Activated CD4-positive, alpha-beta T cell treated with anti-CD3 and anti-CD28 coated beads, Interleukin-2, Interleukin-6, amounts not matched to agents 100 ng/mL and 50 ng/mL, durations not matched to agents 16 hours and 8 hours (primary cell): ENCODE measurements at places on chromosomes 2 and 18.
A peak's percentile ranks its signal among the peaks of the same experiment; 100 is the strongest.

GRCh38 chr2:102927854-102928267 is 166.0 kb downstream of the TMEM182 start:
- no peak for DNase-seq

- no peak for DNase-seq
Observed at GRCh38 chr18:79006106-79006795, 26.6 kb downstream of the SALL3 start.

GRCh38 chr18:62729487-62730386 is 14.4 kb downstream of the PHLPP1 start:
- DNase-seq = no peak

GRCh38 chr2:44930274-44931197 is 11.0 kb upstream of the SIX3 start:
- DNase-seq = no peak

GRCh38 chr18:8601277-8602032 is 7.8 kb upstream of the RAB12 start:
- DNase-seq = peak; percentile 20

DNA sequence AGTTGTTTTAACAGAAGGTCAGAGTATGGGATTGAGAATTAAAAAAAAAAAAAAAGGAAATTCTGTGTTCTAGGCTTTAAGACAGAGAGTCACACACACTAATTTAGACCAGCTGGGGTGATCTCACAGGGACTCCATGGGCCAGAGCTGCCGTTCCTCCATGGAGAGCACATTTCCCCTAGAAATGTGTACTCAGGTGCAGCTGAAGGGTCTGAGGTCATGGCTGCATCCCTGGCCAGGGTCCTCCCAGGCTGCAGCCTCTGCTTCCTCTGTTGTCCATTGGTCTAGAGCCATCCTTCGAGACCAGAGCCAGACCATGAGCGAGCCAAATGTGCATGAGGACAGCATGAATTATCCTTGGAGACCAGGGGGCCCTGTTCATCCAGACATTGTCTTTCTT is 190.1 kb upstream of the TNP1 start:
- no peak for DNase-seq

DNA sequence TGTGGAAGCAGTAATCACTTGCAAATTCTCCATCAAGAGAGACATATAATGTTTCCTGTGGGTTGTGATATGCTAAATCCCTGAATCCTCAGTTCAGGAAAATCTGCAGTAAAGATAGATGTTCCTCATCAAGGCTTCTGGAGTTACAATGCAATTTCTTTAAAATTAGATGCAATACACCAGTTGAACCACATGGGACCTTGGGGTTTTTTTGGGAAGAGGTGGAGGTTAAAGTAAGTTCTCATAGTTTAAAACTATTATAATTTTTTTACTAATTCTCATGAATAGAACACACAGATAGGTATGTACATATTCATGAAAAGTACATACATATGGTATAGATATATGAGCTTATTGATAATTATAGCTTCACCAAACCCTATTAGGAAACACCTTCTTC is 496.2 kb downstream of the SATB2 start:
- no peak for DNase-seq

- no peak for DNase-seq
Observed at GRCh38 chr2:100036793-100037192, 105.6 kb downstream of the AFF3 start.

- no peak for DNase-seq
Observed at GRCh38 chr2:116877274-116877673, 937.2 kb upstream of the DDX18 start.

GRCh38 chr2:32384529-32384928 is 27.7 kb downstream of the BIRC6 start:
- DNase-seq = no peak

- no peak for DNase-seq
Observed at GRCh38 chr2:191158747-191159146, 8.0 kb upstream of the STAT4 start.

DNA sequence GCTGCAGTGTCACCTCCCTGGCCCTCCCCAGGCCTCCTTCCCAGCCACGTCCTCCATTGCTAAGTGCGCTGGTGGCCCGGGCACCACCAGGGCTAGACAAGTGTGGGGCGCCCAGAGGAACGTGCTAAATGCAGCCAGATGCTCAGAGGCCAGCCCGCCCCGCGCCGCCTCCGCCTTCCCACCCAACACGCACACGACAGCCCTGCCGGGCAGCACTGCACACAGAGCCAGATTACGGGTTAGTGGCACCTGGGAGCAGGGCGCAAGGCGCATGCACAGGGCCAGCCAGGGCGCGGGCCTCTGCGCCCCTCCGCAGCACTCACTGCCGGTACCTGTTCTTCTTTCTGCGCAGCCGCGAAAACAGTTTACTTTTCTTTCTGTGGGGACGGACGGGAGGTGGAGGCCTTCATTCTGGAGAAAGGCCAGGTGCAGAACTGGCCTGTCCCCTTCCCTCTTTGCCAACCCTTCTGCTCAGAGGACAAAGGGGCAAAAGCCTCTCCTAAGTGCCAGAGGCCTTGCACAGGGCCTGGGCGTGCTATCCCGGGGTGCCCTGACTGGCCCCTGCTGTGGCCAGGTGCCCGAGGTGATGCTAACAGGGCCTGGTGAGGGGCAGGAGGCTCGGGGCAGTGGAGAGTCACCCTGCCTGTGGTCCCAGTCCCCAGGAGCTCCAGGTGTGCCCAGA is 46.5 kb downstream of the BIN1 start:
- no peak for DNase-seq

GRCh38 chr2:18379870-18380269 is 180.6 kb downstream of the RDH14 start:
- DNase-seq = no peak

DNA sequence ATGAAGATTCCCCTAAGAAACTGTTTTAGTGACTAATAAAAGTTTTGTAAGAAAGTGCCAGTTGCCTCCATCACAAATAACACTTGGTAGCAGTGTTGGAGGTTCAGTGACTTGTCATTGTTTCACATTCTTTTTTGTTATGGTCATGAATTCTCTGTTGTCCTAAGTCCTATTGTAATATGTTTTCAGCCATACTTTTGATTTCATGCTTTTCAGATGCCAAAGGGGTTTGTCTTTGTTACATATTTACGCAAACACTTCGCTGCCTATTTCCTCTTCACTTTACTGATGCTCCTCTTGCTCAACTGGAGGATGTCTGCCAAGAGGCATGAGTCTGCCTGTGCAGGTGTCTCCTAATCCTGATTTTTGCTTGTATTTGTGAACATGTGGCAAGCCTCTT is 66.6 kb downstream of the PHLPP1 start:
- no peak for DNase-seq

- no peak for DNase-seq
Observed at GRCh38 chr2:68420254-68420910, 46.7 kb downstream of the FBXO48 start.

DNA sequence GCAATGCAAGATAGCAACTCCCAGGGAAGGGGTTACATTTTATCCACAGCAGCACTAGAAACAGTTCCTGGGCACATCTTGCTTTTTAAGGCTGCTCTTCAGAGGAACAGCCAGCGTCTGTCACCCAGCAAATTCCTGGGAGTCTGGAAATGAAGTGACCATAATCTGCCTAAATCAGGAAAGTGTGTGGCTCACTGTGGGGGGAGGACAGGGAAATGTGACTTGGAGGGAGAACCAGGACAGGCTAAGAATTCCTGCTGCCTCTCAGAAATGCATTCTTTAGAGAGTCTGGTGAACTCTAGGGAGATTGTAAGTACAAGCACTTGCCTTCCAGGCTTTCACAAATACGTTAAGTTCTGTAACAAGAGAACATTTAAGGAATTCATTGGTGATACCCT is 364.3 kb upstream of the SPHKAP start:
- DNase-seq = no peak

- no peak for DNase-seq
Observed at GRCh38 chr2:74945788-74946331, 12.6 kb upstream of the POLE4 start.

- no peak for DNase-seq
Observed at GRCh38 chr18:70332694-70333093, 43.8 kb downstream of the SOCS6 start.

DNA sequence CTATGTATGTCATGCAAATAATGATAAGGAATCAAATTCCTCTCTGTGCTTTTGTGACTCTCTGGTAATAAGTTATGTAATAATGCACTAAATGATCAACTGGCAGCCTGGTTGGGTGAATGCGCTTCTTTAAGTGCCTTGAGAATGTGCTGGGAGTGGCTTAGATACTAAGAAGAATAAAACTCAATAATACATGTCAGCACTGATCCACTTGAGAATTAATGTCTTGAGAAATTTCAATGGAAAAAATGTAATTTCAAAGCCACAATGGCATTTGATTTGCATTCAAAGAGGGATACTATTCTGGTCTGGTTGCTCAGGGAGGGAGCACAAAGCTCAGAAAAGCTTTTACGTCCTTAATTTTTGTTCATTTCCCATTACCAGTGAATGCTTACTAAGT is 137.7 kb upstream of the MMADHC start:
- no peak for DNase-seq
